Natural killer cell (primary cell): ENCODE measurements at places on chromosomes 2 and 18. TPM values are rescaled to one million over a fixed set of nuclear protein-coding genes. Genes with fewer than 3 reads are reported as not detected.
A peak's percentile ranks its signal among the peaks of the same experiment; 100 is the strongest.

DNA sequence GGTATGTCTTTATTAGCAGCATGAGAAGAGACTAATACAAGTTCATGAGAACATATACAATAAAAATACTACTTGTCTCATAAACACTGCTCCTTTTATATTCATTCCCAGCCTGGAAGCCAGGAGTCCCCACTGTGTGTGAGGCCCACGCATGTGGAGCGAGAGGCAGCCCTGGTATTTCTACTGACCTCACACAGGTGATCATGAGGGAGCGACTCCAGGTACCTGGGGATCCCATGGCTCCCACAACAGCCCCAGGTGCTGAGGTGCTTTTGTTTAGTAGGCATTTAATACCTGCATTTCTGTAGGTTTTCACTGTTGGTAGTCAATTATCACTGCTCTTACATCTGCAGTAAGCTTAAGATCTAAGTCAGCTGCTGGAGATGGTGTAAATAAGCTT, 75.2 kb downstream of the ZNF516 start:
- no peak for DNase-seq

The TEX44 gene
- total RNA-seq = not detected

The CCDC121 gene
- 0.25 TPM for total RNA-seq

The CDCA7 gene
- 1.4 TPM for total RNA-seq

GRCh38 chr2:66915237-66915636, 480.3 kb downstream of the MEIS1 start:
- DNase-seq = no peak

The ASB18 gene
- not detected for total RNA-seq

DNA sequence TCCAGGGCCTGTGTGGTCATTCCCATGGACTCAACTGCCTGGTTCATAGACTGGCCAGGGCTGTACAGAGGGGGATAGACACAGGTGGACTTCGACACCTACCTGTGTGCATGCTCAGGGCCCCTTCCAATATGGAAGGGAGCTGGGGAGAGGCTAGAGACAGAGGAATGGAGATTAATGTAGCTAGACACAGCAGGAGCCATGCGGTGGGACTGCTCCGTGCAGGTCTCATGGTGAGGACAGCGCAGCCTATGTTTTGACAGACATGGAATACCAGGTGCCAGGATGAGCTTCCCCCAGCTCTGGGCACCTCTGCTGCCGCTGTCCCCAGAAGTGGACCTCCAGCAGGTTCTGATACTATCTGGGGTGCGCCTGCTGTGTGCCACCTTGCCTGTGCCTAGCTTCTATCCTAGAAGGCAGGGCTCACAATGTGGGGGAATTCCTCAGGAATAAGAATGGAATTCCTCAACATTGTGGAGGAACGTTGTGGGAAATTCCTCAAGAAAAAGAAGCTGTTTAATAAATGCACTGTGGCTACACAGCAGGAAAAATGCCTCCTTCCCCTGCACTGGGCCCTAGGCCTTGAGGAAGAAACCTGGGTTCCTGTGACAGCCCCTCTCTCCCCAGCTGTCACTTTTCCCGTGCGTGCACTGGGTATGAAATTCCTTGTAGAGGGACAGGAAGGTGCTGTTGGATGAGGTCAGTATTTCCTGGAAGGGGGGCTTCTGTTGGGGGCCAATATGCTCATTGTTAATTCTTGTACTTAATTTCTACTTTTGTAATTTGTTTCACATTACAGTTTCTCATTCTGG, 7.3 kb downstream of the IL1R1 start:
- no peak for DNase-seq

DNA sequence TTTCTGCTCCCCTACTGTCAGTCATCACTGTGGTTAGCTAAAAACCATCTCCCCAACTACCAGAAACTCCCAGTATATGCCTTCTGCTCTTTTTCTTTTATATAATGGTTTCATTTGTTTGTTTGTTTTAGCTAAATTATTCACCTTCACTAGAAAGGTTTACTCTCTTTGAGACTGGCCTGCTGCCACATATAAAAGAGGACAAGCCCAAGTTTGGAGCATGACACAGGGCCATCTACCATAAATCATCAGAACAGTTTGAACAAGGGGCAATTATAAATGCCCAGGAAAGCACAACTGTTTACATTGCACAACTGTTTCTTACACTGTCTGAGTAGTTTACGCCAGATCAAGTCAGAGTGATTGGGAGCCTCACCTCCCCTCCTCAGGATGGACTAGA, 471.0 kb upstream of the PIK3C3 start:
- no peak for DNase-seq

GRCh38 chr2:241083091-241083415, 19.0 kb downstream of the MTERF4 start:
- no peak for DNase-seq

DNA sequence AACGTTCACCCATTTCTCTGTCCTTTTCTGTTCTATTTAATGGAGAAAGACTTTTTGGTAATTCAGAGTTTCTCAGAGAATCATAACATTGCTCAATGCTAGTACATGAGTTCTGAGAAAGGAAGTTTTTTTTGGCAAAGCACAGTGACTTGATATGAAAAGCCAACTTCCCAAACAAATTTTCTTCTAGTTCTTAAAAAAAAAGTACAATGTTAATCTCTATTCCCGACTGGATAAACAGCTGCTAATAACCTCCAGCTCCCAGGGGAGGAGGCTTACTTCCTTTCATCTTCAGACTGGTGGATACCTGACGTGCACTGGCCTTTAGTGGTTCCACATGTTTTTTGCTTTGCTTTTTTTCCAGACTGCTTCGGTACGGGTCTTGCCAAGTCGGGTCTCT, 284.6 kb upstream of the CCDC68 start:
- no peak for DNase-seq

The DNAJC27 gene
- 16.6 TPM for total RNA-seq

GRCh38 chr2:162579169-162579568, 235.2 kb downstream of the GCA start:
- DNase-seq = no peak

- DNase-seq = no peak
These were observed 480.9 kb downstream of the TSN start for GRCh38 chr2:122236152-122236874.

- DNase-seq = no peak
These were observed 164.5 kb downstream of the XIRP2 start for GRCh38 chr2:167052825-167053224.

GRCh38 chr18:60406721-60407120, 34.1 kb upstream of the MC4R start:
- DNase-seq = no peak

The LAMA1 gene
- total RNA-seq = not detected

DNA sequence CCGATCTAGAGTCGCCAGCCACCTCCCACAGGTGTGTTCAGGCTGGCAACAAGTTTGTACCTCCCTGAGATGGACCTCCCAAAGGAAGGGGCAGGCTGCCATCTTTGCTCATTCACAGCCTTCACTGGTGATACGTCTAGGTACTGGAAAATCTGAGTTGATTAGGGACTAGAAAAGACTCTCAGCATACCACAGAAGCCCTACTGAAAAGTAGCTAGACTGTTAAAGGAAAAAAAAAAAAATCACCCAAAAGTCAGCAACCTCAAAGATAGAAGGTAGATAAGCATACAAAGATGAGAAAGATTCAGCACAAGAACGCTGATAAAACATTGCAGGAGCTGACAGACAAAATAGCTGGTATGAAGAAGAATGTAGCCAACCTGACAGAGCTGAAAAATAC, 128.6 kb upstream of the WDR75 start:
- no peak for DNase-seq

DNA sequence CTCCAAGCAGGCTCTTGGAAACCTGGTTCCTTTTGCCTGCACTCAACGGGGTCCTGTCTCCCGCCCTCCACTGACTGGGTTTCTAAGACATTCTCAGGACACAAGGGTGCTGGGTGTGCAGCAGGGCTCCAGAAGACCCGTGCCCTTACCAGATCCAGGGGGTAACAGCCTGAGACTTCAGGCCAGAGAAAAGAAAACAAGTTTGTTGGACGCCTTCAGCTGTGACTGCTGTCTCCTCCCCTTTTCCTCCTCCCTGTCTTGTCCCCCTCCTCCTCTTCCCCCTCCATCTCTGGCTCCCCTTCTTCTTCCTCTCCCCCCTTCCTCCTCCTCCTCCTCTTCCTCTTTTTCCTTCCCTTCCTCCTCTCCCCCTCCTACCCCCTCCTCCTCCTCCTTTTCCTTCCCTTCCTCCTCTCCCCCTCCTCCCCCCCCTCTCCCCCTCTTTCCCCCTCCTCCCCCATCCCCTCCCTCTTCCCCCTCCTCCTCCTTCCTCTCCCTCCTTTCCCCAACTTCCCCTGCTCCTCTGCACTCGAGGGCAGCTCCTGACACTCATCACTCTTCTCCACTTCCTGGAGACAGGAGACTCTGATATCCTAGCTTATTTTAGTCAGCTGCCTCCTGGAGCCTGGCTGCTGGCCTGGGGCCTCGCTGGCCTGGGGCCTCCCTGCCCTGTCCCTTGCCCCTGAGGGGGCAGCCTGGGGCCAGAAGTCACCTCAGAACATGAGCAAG, 12.4 kb downstream of the ADRA2B start:
- peak; percentile 11 for DNase-seq

GRCh38 chr18:33467531-33467930, 27.0 kb upstream of the CCDC178 start:
- DNase-seq = no peak

The SMYD1 gene
- total RNA-seq = not detected

The HOXD8 gene
- total RNA-seq = not detected

DNA sequence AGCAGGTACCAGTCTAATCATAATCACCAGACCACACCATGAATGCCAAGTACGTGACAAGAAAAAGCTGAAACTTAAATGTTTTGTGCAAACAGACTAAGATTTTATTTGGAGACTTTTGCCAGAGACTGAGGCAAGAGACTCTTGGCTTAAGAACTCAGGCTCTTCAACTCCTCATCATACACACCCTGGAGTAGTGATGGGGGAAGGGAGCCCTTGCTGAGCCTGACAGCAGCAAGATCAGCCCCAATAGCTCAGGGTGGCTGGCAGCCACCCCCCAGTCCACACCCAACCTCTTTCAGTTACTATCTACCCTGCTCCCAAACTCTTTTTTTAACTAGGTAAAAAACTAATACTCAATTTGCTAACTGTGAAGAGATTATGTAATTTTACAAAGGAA, 114.8 kb downstream of the CCBE1 start:
- DNase-seq = no peak

- no peak for DNase-seq
These were observed 892.5 kb upstream of the LRRTM1 start for GRCh38 chr2:81196933-81197628.

The DRC1 gene
- total RNA-seq = not detected

The ZNF519 gene
- total RNA-seq = 7.7 TPM

DNA sequence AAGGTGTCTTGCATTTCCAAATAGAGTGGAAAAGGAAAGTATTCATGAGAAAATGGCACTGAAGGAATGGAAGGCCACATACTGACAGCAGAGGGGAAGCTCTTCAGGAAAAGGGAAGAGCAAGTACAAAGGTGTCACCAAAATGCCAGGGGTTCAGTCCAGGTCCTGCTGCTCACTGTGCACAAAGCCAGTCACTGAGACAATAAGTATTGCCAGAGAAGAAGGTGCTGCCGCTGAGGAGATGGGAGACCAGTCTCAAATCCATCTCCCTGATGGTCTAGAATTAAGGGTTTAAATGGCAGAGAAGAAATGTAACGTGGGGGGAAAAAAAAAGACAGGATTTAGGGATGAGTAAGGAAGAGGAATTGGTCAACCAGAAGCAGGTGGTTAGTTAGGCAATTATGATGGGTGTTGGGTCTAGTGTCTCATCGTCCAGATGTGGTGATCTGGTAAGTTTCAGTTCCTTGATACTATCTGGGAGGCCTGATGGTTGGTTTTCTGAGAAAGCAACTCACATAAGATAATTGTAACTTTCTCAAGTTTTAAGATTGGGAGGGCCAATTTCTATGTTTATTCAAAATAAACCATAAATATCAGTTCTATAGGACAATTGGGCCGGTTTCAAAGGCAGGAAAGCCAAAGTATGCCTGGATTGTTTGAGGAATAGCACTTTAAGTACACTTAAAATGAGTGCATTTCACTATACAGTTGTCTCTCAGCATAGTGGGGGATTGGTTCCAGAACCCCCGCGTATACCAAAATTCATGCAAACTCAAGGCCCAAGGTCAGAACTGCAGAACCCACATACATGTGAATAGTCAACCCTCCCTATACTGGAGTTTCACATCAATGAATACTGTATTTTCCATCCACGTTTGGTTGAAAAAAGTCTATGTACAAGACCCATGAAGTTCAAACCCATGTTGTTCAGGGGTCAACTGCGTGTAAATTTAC, 109.1 kb upstream of the DNAJC10 start:
- no peak for DNase-seq

- DNase-seq = no peak
These were observed 127.6 kb downstream of the TDRD15 start for GRCh38 chr2:21251216-21251980.

DNA sequence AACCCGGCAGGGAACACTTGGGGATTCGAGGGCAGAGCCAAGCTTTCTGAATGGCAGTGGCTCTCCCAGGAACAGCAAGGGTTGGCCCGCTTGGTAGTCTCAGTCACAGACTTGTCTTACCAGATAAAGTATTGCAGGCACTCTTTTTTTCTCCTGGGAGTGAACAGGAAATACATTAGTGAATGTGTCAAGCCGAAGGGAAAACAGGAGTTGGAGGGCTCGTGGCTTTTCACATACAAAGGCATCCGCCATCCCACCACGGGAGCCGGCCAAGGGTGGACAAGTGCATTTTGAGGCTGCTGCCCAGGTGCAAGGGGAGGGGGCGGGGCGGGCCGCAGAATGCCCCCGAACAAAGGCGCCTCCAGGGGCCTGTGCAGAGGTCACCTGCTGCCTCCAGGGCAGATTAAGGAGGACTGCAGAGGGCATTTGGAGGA, 163.3 kb upstream of the SIX3 start:
- no peak for DNase-seq

The ECEL1 gene
- not detected for total RNA-seq

The FNDC4 gene
- total RNA-seq = not detected

DNA sequence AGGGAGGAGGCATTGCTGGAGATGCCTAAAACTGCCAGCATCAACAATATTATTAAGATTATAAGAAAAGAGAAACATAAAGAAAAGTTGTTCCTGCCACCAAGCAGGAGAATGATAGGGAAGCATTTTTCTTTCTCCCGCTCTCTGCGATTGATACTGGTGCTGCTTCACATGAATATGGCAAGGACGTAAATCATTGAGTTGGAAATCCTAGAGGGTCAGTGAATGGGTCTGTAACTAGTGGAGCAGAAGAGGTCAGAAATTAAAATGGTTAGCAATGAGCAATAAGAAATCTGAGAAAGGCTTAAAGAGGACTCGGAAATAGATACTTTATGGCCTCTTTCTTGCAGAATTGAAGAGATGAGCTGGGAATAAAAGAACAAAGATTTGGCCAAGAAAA, 631.7 kb downstream of the BCL11A start:
- DNase-seq = no peak

The GRB14 gene
- total RNA-seq = not detected
